Stimulated activated CD4-positive, alpha-beta T cell treated with anti-CD3 and anti-CD28 coated beads, Interleukin-4, amount 100 ng/mL, for 24 hours (primary cell): ENCODE measurements at places on chromosomes 11 and 22.

GRCh38 chr11:128775468-128775867, 81.6 kb downstream of the FLI1 start:
- no peak for DNase-seq

DNA sequence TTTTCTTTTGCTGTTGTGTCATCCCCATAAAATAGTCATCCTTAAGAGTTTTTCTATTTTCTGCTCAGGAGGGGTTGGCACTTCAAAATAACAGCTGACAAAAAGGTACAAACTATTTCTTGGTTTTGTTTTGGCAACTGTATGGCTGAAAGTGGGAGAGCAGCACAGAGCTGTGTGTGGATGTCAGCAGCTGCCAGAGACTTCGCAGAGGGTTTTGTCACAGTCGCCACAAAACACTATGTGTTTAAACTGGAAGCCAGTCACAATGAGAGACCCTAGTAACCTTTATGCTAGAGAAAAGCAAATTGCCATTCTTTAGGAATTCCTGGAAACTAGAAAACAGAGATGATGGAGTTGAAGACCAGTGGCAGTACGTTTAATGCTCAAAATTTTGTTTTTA, 189.6 kb upstream of the CCDC90B start:
- DNase-seq = no peak

GRCh38 chr22:23106906-23107367, 34.9 kb downstream of the RSPH14 start:
- no peak for DNase-seq

DNA sequence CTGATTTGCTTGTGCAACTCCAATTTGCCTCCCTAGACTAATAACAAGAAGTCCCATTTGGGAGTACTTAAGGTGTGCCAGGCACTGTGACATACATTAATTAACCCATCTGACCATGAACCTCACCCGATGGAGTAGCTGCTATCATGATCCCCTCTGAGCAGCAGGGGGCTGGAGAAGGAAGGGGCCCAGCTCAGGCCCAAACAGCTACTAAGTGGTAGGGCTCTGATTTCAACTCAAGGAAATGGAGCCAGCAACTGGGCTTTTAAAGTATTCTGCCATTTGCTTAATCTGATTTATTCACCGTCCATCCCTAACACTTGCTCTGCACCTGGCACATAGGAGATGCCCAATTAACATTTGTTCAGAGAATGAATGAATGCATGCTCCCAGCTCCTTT, 1.2 kb downstream of the CRYBB1 start:
- DNase-seq = no peak

- DNase-seq = no peak
These were observed 694.7 kb downstream of the NTM start for GRCh38 chr11:132064987-132065620.
